ENCODE measurements at places on chromosomes 2 and 18.

DNA sequence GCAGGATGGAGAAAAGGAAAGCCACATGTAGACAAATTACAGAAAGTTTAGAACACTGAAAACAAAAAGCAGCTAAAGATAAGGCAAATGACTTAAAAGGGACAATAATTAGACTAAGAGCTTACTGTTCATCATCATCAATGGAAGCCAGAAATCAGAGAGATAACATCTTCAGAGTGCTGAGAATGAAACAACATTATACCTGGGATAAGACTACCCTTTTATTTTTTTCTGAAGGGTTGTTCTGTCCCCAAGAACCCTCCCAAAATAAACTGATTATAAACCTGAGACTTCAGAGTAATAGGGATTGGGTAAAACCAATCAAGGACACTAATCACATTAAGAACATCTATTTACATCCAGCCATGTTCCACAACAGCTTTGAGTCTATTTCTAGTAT, 6.9 kb upstream of the NEDD4L start:
- DNase-seq: no peak

DNA sequence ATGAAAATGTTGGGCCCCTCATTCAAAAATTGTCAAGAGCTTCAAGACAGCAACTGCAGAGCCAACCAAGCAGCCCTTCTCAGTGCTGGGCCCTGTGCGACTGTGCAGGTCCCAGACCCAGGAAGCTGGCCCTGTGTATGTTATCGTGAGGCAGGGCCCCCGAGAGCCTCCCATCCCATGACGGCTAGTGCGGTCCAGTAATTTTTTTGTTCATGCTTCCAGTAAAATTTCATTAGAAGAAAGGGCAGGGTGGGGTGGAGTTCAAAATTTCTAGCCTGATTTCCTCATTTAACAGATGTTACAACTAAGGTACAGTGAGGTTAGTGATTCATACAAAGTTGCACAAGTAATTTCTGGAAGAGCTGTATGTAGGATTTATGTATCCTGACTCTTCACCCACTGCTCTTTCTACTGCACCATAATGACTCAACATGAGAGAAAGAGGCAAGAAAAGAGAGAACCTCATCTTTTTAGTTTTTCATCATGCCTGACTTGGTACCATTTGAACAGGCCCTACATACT, 105.5 kb downstream of the ZEB2 start:
- no peak for DNase-seq

- no peak for DNase-seq
Observed at GRCh38 chr2:109422758-109423500, 190.8 kb downstream of the SEPTIN10 start.

DNA sequence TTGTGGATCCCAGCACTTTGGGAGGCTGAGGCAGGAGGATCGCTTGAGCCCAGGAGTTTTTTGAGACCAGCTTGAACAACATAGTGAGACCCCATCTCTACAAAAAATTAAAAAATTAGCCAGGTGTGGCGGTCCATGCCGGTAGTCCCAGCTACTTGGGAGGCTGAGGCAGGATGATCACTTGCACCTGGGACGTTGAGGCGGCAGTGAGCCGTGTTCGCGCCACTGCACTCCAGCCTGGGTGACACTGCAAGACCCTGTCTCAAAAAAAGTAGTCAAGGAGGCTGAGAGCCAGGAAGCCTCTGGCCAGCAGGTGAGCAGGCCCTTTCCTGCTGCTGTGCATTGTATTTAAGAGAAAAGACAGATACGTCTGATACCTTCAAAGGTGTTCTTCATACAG, 11.1 kb upstream of the PROC start:
- DNase-seq: no peak

GRCh38 chr2:74849228-74849892, 15.4 kb downstream of the HK2 start:
- peak; percentile 22 for DNase-seq

GRCh38 chr2:239765076-239765845, 259.9 kb downstream of the NDUFA10 start:
- DNase-seq: no peak

DNA sequence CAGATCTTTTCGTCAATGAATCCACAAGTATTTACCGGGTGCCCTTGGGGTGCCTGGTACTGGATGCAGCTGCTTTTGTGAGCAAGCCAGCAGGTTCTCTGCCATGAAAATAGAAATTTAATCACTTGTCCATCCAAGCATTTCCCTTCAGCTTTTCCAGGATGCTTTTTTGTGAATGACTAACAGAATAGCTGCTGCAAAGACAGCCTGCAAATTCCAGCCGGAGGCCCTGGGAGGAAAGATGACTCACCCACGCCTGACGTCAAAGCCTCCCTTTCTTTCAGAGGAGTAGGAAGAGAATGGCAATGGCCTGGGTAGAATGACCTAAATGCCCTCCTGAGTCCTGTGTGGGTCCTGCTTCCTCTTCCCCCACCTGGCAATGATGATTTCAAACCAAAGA, 111.9 kb downstream of the AP1S3 start:
- no peak for DNase-seq

DNA sequence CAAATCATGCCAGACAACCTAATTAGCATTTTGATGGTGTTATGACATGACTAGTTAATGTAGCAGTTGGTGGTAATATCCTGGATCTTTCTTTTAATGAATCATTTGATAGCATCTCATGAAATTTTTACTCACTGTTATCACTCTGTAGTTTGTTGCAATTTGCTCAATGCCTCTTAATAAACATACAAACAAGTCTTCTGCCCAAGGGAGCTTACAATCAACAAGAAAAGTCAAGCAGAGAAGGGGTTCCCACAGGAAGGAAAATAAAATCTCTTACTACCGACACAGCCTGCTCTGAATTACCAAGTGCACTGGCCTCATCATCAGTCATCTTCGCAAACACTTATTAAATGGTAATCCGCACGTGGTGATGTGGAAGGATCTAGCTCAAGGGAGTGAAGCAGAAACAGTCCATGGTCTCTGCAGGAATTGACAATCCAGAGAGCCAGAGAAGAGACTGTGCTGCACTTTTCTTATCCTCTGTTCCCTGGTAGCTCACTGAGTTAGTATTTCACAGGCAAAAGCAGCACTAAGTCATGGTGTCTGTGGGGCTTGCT, 263.5 kb downstream of the EPHA4 start:
- DNase-seq: no peak

GRCh38 chr2:34523958-34524514, 924.9 kb upstream of the FAM98A start:
- no peak for DNase-seq

- DNase-seq: no peak
Observed at GRCh38 chr2:176650104-176650837, 381.0 kb downstream of the MTX2 start.

- DNase-seq: no peak
Observed at GRCh38 chr2:16614314-16614860, 51.2 kb downstream of the CYRIA start.

DNA sequence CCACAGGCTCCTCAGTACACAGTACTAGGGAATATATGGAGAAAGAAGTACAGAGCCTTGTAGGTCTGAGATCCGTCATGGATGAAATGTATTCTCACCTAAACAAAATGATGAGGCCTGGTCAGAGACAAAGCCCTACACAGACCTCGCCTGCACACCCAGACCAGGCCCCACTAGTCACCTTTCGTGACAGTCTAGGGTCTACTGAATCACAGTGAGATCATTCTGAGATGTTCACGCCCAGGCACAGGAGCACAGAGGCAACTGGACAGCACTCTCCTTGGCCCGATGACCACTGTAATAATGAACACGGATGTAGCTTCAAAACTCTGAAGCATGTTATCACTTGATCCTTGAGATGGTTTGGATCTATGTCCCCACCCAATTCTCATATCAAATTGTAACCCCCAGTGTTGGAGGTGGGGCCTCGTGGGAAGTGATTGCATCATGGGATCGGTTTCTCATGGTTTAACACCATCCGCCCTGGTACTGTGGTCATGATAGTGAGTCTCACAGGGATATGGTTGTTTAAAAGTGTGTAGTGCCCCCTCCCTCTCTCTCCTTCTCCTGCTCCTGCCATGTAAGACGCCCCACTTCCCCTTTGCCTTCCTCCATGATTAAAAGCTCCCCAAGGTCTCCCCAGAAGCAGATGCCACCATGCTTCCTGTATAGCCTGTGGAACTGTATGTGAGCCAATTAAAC, 15.1 kb downstream of the DOCK10 start:
- DNase-seq: no peak

DNA sequence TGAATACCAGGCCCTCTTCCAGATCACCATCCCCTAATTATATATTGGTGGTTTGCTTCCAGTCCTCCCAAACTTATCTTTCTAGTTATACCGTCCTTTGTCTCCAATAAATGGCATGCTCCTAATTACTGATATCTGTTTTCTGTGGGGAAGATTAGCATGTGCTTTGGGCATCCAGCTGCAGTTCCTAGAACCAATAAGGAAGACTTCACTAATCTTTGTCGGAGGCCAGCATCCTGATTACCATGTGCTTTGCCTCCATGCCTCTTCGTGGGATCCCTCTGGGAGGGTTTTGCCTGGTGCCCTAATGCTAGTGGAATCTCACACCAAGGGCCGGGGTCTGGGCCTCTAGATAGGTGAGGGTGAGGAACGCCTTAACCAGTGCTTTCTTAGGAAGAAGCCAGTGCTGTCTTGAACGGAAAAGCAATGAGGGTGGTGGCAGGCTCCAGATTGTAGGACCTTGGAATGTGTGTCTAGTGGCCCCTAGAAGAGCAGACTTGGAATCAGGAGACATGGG, 47.7 kb downstream of the ACKR3 start:
- DNase-seq: no peak

DNA sequence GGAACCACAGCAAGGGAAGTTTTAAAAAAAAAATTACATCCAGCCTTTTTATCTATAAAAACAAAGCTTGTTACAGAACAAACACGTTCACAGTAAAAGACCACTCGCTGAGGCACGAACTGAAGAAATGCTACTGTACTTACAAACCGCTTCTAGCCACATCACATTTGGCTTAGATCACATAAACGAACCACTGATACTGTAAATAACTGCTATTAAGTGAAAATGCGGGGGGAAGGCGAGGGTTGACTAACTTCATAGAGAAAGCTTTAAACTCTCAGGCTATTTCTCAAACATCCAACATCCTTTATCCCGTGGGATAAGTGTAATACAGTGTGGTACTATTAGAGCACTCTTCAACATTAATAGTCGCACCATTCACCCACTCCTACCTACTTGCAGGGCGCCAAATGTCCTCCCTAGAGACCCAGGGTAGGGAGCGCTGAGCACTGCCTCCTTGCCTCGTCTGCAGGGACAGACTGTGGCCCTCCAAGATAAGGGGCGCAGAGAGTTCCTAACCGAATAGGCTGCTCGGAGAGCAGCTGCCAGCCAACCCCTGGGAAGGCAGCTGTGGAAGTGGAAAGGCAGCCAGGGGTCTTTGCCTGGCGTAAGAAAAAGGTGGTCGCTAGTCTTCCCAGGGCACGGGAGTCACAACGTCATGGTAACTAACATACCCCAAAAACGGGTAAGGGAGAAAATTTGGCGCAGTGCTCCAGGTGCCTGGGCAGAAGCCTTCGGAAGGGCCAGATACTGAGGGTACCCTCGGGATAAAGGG, 854 bp downstream of the GPR155 start:
- no peak for DNase-seq

GRCh38 chr2:40488101-40488601, 36.3 kb upstream of the SLC8A1 start:
- no peak for DNase-seq

DNA sequence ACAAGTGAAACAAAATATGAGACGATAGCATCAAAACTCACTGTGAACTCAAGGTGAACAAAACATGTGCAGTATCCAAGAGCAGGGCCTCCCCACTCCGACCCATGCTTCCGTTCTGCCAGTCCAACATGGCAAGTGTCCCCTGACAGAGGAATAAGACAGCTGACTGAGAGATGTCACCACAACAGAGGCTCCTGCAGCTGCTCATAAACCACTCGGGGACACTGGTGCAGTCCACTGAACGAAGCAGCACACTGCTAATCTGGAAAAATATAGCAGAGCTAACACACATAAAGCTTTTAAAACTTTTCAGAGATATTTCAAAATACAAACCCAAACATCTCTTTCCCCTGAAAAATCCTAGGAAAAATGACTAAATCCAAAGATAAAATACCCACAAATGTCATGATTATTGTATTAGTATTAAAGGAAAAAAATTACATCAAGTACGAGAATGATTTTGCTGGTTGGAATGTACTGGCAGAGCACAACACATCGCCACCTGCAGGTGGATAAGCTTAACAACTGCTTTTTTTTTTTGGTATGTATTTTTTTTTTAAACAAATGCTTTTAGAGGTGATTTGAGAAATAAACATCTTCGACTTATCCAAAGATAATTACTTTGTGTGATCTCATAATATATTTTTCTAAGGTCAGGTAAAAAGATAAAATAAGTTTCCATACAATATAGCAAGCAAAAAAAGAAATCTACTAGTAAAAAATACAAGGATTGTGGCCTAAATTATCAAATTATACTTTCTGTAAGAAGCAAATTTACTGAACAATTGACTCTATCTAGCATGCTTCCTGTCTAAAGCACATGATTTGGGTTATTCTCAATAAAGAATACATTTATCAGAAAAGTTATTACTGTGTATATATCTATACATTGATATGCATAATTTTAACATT, 18.6 kb downstream of the THADA start:
- peak; percentile 5 for DNase-seq

DNA sequence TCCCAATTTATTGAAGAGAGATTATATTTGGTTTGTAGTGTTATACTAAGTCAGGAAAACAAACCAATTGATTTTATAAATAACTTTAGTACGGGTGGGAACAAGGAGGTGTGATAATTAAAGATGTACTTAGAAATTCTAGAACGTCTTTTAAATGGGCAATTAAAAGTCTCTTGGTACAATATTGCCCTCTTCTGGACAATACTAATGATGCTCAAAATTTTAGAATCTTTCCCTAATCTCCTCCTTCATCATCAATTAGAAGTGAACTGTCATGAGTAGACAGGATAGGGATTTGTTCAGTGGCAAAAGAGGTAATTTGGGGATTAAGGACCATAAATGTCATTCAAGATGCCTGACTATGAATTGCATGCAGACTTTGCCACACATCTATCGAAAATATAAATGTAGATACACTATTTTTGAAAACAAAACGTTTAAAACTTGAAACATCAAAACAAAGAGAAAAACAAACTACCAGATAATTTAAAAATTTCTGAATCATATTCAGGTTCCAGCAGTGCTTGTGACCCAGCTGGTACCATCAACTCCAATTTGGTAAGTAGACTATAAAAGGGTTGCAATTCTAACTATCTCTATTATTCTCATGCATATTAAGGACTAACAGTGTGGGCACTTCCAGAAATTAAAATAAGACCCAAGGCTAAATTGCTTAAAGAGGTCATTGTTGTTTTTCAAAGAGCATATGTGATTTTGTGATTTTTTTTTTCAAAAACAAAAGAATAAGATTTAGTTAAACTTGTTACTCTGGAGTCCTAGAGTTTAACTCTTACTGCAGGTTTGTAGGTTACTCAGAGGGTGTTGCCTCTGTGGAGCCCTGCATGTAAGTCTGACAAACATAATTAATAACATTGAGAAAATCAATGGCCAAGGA, 123.5 kb downstream of the LAMA3 start:
- no peak for DNase-seq

Data from effector memory CD8-positive, alpha-beta T cell (primary cell).